ENCODE measurements at places on chromosomes 2 and 18.

- DNase-seq: no peak
These were observed 46.0 kb downstream of the COX7A2L start for GRCh38 chr2:42314892-42315468.

GRCh38 chr2:68912111-68912510 lies 40.6 kb downstream of the GKN2 start:
- DNase-seq: no peak

DNA sequence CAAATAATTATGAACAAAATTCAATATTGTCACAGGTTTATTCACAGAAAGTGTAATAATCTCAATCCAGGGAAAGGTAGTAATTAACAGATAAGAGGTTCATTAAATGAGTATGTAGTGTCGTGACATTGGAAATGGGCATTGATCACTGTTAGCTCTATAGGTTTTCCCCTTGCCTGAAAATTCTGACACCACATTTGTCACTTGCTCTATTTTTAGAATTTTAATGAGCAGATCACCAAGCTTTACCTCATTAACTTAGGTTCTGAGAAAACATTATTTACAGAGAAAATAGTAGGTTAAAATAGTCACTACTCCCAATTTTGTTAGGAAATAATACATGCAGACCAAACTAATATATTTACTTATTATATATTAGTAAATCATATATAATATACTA lies 344.0 kb downstream of the DSC3 start:
- DNase-seq: no peak

DNA sequence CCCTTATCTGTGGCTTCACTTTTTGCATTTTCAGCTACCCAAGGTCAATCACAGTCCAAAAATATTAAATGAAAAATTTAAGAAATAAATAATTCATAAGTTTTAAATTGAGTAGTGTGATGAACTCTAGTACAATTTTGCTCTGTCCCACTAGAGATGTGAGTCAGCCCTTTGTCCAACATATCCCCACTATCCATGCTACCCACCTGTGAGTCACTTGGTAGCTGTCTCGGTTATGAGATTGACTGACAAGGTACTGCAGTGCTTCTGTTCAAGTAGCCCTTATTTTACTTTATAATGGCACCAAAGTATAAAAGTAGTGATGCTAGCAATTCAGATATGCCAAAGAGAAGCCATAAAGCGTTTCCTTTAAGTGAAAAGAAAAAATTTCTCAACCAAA lies 28.8 kb downstream of the ADCY3 start:
- no peak for DNase-seq

DNA sequence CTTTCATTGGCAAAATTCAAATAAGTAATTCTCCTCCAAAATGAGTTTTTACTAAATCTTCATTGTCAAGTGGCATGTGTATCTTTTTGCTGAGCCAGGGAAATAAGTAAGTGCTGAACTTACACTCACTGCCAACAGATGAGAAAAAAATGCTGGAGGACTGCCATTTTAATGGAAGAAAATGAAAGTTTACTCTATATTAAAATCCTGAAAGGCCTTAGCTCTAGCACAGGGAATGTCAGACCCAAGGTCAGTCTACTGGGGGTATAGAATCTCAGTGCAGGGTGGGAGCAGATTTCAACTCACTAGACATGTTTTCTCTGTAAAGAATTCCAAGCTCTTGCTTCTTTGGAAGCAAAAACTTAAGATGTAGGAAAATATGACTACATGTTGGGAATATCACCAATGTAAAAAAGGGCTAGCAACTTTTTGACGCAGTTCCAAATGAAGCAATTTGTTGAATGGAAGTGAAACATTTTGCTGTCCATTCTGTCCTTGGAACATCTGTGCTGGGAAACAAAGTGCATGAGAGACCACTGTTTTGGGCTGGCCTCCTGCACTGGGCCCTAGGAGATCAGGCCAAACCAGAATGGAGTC lies 127.0 kb downstream of the ST6GAL2 start:
- no peak for DNase-seq

GRCh38 chr2:237026981-237027711 lies 58.5 kb upstream of the COPS8 start:
- peak; percentile 15 for DNase-seq

DNA sequence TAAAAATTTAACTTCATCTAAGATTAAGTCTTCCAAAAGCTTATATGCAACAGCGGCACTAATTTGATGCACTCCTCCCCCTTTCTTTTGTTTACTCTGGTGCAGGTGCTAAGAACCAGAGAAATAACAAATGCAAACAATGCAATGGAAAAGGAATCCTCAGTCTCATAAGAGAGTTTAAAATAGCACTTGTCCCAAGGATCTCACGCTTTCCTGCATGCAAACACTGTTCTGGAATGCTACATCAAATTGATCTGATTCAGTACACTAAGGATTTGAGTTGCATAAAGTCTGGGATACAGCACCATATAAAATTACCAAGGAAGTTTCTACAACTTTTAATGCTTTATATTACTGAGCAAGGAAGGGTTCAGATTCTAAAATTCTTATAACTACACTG lies 50.5 kb downstream of the SEPTIN10 start:
- no peak for DNase-seq

DNA sequence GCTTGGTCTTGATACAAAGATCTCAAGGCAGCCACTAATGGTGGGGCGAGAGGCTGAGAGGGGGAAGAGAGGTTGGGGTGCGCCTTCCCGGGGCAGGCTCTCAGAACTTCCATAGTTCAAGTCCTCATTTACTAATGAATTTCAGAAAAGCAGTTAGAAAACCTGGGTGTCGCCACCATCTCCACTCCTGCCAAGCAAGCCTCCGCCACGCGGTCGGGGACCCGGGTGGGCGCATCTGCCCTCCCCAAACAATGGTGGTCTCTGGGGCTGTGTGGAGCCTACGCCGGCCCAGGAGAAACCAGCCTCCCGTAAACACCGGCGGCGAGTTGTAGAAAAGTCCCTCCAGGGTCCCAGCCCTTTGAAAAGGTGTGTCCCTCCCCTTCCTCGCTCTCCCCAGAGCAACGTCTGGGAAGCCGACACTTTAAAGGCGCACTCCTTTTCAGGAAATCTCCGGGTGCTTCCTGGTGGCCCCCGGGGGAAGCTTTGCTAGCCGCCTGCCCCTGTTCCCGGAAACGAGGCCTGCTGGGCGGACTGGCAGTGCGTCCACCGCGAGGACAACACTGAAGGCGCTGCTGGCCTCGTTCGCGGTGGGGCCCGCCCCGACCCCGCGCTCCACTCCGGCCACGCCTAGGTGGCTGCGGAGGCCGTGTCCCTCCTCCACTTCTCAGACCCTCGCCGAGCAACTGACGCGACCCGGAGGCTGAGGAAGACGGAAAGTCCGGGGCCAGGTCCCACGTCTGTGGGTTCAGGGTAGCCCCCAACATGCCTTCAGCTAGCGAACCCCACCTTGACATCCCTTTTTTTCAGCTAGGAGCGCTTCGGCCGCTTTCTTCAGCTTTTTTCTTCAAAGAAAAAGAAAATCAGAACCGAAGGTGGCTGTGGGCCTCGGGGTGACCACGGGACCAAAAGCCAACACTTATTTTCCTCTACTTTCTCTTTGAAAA lies 16.8 kb downstream of the EVX2 start:
- DNase-seq: no peak

- no peak for DNase-seq
These were observed 139.9 kb upstream of the PID1 start for GRCh38 chr2:229410946-229411345.

DNA sequence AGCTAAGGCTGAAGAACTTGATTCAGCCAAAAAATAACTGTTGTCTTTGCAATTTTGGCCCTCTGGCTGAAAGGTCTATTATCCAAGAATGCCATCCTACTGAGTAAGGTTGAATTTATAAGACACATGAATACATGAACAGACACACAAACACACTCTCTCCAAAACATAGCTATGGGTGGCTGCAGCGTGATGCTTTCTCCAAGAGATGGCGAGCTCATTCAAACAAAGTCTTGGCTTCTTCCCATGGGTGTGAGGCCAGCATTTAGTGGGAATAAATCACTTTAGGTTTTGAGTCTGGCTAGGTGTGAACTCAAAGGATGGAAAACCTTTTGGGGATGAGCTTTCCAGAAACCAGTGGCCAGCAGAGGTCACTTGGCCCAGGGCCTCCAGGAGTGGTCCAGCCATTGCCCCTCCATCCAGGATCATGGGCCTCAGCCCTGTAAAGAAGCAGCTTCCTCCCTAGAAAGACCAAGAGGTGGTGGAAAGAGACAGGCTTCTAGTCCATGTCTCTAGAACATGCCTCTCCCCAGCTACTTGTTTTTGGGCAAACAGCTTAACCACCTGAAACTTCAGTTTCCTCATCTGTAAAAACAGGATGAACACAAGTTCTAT lies 11.0 kb upstream of the OSR1 start:
- DNase-seq: no peak

GRCh38 chr2:95530734-95531133 lies 46.2 kb upstream of the TRIM43B start:
- no peak for DNase-seq

DNA sequence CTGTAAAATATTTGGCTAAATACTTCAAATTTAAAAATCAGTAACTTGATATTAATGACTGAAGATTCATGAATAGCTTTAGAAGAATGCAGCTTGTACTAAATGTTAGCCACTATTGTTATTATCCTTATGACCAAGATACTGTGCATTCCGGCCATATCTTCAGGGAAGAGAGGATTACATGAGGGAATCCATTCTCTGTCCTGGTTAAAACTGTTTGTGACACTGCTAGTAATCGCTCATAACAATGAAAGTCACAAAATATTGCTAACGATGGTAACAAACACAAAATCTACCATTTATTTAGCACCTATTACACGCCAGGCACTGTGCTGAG lies 217.7 kb downstream of the PRKCE start:
- DNase-seq: no peak

- DNase-seq: no peak
These were observed 1.4 kb downstream of the ITGA6 start for GRCh38 chr2:172428832-172429210.

GRCh38 chr2:209671020-209671680 lies 100.5 kb upstream of the UNC80 start:
- no peak for DNase-seq

DNA sequence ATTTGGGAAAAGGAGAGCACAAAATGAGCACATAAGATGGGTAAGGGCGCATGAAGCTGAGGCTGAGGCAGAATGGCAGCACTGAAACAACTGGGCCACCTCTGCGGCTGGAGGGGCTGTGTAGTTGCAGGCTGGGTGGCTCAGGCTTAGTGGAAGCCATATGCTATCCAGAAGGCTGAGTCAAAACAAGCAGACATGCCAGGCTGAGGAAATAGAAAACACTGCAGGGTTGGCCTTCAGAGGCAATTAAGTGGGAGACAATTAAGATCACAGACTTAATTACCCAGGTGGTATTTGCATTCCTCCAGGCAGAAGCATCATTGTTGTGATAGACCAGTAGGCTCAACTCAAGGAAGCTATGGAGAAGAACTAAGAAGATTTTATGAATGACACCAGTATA lies 11.4 kb upstream of the XPO1 start:
- DNase-seq: no peak

- no peak for DNase-seq
These were observed 1027.7 kb downstream of the TMEM182 start for GRCh38 chr2:103789381-103790095.

GRCh38 chr2:53668624-53669026 lies 99.0 kb upstream of the CHAC2 start:
- no peak for DNase-seq

DNA sequence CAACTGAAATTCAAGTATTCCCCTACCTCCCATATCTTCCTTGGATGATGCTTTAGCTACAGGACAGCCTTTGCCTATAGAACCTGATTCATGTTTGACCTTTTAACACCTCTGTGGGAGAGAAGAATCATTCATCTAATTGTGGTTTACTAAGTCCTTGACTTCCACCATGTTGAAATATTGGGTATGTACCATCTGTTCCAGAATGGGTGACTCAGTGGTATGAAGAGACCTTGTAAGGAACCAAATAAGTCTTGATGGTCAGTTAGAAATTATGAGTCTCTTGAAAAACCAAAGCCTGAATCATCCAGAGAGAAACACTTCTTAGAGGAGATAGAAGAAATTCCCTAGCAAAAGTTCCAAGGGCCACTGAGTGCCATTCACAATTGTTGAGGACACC lies 27.5 kb downstream of the STAMBP start:
- no peak for DNase-seq

GRCh38 chr2:47490406-47490805 lies 87.5 kb downstream of the MSH2 start:
- no peak for DNase-seq

GRCh38 chr18:68984342-68984741 lies 186.5 kb downstream of the CCDC102B start:
- DNase-seq: no peak

- no peak for DNase-seq
These were observed 2.4 kb upstream of the LDLRAD4 start for GRCh38 chr18:13216092-13216582.

GRCh38 chr2:208319391-208319790 lies 53.3 kb downstream of the PIKFYVE start:
- DNase-seq: no peak

- DNase-seq: no peak
These were observed 182.5 kb upstream of the HS6ST1 start for GRCh38 chr2:128501006-128501690.

DNA sequence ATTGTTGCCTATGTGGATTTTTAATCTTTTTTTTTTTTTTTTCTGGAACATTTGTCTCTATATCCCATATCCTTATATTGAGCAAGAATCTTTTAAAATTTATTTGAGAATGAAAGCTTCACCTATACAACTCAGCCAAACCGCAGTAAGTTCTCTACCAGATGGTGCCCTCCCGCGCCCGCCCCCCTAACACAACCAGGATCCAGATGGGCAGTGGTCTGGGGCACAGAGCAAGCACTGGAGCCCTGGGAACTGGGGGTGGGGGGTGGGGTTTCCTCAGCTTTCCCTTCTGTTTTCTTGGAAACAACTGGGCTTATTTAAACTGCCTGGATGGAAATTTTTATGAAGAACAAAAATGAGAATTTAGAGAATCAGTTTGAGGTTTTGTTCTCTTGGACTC lies 74.6 kb downstream of the ACAA2 start:
- no peak for DNase-seq

DNA sequence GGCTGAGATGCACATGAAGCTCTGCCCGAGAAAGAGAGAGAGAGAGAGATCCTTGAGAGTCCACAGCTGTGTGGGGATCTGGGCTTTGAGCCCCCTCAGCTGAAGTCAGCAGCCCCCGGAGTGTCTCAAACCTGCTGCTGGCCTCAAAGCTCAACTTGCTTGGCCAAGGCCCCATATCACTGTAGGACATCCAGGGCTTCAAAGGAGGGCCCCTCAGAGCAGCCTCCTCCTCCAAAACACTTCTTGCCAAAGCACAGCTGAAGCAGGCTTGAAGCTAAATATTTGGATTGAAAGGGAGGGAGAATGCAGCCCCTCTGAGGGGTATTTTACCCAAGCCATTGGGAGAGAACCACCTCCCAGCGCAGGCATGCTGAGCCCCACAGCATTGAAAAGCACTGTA lies 357.6 kb downstream of the OSR1 start:
- no peak for DNase-seq

GRCh38 chr18:23453680-23454058 lies 582 bp downstream of the RIOK3 start:
- DNase-seq: no peak

GRCh38 chr2:128720080-128721022 lies 401.7 kb upstream of the HS6ST1 start:
- no peak for DNase-seq

GRCh38 chr2:145415151-145415550 lies 895.2 kb upstream of the ZEB2 start:
- DNase-seq: no peak

Data from stimulated activated CD8-positive, alpha-beta memory T cell treated with anti-CD3 and anti-CD28 coated beads, Interleukin-2, amount 100 ng/mL, for 48 hours (primary cell).